NCI-H524 treated with DMSO at 0.1 percent for 48 hours (cell line): ENCODE measurements at places on chromosomes 16 and 17.

DNA sequence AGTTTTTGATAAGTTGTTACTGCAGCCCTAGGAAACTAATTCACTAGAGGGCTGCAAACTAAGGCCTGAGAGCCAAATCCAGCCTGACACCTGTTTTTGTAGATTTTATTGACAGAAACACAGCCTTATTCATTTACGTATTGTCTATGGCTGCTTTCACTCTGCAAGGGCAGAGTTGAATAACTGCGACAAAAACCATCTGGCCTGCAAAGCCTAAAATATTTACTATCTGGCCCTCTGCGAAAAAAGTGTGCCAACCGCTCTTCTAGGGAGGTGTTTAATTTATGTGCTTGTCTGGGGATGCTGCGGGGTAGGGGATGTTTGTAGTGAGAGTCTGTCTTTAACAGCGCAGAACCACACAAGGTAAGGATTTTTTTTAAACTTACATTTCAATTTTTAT lies 165.0 kb upstream of the RBFOX1 start:
- DNase-seq = no peak

DNA sequence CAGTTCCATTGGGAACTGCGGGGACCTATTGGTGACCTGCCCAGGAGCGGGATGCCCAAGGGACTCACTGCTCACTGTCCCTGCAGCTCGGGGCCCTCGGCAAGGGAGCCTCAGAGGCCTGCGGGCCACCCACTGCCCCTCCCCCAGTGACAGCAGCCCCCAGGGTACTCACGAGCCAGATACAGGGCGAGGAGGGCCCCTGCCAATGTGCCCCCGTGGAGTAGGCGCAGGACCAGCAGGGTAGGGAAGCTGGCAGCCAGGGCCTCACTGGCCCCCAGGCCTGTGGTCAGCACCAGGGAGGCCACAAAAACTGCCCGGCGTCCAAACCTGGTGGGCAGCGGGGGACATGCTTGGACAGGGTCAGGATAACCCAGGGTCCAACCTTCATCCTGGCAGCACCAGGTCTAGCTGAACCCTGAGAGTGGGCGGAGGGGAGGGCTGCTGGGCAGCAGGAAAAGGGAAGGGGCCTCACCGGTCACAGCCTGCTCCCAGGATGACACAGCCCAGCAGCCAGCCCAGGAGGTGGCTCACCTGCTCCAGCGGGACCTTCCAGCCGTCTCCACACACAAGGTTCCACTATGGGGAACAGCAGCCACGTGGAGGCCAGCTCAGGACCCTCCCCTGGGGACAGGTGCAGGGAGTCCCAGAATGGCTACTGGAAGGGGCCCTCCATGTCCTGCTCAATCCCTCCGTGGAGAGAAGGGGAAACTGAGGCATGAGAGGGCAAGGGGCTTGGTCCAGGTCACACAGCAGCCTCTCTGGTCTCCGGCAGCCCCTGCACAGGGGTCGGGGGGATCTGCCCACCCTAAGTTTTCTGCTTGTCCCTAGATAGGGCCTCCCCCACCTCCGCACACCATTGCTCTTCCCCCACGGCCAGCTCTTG lies 855 bp downstream of the SLC22A31 start:
- no peak for DNase-seq

DNA sequence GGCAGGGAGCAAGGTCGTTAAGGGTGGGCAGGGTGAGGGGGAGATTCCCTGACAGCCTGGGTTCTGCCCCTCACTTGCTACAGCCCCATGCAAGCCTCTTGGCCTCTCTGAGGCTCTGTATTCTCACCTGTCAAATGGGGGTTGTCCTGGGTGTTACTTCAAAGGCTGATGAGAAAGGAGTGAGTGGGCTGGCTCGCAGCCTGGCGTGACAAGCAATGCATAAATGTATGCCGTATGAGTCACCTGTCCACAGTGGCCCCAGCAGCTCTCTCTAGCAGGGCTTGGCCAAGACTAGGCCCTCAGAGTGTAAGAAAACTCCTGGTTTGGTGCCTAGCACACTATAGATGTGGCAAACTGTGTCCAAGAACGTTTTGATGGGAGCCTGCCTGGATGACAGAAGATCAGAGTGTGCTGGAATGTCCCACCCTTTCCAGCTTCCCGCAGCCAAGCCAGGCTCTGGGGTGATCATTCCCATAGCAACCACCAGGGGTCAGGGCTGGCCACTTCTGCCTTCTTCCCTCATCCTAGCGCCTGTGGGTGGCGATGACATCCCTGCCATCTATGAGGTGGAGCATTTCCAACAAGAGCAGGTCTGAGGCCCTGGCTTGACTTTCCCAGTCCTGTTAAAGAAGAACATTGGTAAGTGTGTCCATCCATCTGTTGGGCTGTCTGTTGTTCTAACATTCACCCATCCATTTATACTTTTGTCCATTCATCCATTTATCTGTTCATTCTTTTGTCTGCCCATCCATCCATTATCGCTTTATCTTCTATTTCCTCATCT lies 37.2 kb upstream of the ADGRG1 start:
- no peak for DNase-seq

DNA sequence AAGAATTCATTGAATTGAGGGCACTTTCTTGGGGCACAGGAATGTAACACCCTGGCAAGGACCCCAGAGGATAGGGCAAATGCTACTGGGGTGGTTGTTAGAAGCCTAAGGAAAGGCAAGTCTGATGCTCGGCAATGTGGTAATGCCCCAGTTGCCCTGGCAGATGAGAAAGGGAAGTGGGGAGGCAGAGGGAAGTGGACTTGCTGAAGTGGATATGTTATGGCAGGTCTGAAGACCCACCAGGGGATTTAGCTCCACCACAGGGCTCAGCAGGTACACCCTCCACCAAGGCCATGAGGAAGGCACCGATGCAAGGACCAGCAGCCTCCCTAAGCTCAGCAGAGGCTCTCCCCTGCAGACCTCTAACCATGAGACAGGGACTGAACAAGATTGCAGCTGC lies 184.8 kb downstream of the IRX5 start:
- DNase-seq = no peak

GRCh38 chr17:57819285-57819684 lies 30.6 kb downstream of the MRPS23 start:
- DNase-seq = no peak

DNA sequence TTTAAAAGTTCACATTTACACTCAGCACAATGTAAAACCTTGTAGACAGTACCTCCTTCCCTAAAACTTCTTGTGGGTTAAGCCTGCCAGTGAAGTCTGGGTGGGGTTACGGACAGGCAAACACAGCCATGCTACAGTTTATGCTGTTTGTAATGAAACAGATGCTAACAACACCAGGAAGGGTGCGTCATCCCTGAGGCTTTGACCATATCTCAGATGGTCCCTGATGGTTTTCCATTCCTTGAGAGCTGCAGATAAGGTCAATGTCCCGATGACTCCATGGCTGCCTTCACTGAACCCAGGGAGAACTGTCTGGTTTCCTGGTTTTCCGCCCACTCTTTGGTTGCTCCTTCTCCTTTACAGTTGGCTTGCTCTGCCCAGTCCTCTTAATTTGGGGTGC lies 29.1 kb downstream of the GAS7 start:
- no peak for DNase-seq

DNA sequence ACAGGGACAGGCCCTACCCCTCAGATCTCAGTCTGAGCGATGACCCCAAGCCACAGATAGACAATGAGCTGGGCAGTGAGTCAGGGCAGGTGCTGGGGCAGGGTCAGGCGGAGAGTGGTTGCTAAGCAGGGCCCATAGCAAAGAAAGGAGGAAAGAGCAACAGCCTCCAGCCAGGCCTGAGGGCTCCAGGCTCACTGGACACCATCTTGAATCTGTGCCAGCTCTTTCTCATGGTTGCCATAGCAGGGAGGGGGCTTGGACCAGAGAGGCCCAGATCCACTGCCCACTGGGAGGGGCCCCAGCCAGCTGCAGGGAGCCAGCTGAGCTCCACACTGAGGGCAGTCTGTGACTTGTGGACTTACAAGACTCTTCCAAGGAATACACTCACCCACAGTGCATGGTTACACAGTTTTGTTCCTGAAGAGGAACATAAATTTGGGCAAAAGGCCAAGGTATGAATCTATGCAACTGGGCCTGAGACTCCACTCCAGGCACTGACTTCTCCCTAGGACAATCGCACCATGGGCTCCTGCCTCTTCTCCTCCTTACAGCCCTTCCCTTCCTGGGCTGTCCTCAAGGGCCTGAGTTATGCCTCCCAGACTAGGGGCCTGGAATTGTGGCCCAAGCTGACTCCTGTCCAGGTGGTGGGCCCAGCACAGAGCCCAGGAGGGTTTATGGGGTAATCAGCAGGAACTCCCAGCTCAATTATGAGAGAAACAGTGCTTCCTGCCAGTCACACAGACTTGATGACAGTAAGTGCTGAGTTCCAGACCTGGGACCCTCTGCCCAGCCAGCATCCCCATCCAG lies 59.9 kb downstream of the BEAN1 start:
- no peak for DNase-seq

DNA sequence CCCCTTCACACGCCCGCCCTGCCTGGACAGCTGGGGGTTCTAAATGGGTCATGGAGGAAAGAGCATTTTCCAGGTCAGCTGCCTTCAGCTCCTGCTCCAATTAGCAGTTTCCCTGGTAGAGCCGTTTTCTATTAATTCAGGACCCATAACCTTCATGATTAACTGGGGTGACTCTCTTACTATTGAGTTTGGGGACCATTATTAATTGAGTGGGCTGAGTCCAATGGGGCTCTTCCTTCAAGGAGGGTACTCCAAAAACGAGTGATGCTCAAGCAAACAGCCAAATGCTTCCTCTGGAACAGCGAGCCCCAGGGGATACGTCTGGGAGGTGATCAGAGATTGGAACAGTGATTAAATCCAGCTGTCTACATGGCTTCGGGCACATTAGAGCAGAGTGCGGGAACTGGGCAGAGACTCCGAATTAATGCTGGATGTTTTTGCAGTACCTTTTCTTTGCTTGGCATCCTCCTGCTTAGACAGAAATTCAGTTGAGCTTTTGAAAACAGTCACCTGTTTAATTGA lies 68.1 kb upstream of the CACNG3 start:
- no peak for DNase-seq

GRCh38 chr17:41296846-41297245 lies 5.8 kb downstream of the KRTAP29-1 start:
- DNase-seq = no peak

- DNase-seq = no peak
These were observed 8.2 kb upstream of the CBX8 start for GRCh38 chr17:79804856-79805696.

DNA sequence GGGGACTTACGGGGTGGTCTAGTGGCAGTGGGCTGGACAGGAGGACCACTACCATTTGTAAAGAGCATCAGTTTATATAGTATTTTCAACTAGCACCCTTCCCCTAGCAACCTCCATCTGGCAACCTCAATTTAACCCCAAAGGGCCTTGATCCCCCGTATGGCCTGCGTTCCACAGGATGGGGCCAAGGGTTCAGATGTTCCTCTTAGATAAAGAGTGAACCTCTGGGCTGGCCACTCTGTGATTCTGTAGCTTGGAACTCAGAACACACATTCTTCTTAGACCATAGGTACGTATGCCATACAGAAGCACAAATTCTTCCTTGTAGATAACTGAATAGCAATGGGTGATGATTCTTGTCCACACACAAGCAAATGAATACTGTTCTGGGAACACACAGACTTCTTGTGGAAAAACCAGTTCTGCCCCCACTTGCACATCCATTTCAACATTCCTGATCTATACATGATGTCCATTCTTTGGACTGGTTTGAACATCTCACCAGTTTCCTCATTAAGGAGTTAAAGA lies 1.9 kb upstream of the GGA2 start:
- no peak for DNase-seq

GRCh38 chr17:18124345-18125126 lies 16.0 kb downstream of the MYO15A start:
- DNase-seq = no peak

DNA sequence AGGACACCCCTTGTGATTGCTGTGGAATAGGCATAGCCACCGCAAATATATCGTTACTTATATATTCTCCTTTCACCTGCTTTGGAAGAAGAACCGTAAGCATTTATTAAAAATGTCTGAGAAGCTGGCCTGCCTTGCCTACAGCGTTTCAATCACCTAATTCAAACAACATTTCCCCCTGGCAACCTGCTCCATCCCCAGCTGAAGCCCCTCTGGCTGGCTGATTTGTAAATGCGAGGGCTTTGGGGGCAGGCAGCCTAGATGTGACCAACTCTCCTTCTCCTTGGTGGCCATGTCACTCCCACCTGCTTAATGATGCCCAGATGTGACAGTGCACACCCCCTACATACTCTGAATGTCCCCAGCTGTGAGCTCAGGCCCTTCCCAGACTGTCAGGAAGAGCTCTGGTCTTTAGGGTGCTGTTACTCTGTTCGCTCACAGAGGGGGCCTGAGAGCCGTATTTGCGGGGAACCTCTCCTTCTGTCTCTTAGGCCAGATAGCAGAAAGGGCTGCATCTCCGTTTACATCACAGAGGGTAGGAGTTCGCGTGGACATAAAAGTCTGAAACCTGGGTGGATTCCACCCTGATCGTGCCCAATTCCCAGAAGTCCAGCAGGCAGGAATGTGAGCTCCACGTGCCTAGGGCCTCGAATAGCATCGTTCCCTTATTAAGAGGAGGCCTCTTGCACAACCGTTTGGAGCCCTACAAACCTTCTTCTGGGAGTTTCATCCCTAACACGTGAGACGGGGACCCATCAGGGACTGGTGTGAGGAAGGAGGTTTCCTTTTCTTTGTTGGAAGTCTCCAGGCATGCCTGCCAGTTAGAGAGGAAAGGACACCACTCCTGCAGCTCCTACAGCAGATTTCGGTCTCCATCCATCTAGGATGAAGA lies 2.4 kb upstream of the SDK2 start:
- DNase-seq = no peak

DNA sequence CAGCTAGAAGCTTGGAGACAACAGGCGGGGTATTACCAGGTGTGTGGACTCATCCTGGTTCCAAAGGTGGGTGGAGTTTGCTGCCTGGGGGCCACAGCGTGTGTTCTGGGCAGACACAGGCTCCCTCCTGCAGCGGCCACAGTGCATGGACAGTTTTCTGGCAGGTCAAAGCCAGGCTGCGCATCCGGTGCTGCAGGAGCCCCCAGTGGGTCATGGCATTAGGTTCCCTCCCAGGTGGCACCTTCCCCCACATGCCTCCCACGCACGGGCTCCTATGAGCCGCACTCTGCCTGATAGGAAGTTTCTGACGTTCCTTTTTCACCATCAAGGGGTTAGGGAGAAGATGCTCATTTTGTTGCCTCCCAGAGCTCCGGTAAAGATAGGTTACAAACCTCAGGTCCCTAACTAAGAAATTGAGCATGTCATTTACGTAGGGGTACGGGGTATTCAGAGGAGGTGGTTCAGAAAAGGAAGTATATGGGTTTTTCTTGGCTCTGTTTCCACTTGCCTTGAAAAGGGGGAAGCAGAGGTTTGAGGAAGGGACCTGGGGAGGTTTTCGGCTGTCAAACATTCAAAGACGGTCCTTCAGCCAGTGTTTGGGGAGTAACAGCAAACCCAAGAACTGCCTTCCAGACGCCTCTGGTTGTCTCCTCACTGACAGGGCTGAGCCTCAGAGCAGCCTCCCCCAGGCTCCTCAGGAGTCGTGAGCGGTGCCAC lies 32.7 kb upstream of the NAT9 start:
- DNase-seq = no peak

- peak; percentile 11 for DNase-seq
These were observed 26.5 kb upstream of the NF1 start for GRCh38 chr17:31068291-31068690.

DNA sequence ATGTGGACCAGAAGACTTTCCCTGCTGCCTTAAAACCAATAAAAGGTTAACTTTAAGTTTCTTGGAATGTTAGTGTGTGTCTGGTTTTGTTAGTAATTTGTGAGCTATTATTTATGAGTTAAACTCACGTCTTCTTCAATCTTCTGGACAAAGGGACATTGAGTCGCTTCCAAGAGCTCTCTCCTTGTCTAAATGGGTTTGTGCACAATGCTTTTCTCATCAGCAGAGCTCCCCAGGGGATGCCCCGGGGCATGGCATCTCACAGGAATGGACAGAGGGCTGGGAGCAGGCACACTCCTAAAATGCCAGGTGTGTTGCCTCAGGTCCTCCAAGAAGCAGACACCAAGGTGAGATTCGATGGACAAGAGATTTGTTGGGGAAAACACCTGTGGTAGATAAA lies 90.5 kb downstream of the RGS9 start:
- DNase-seq = no peak
